ENCODE measurements at places on chromosomes 5 and 9. TPM values are rescaled to one million over a fixed set of nuclear protein-coding genes. Genes with fewer than 3 reads are reported as not detected.
A peak's percentile ranks its signal among the peaks of the same experiment; 100 is the strongest.

DNA sequence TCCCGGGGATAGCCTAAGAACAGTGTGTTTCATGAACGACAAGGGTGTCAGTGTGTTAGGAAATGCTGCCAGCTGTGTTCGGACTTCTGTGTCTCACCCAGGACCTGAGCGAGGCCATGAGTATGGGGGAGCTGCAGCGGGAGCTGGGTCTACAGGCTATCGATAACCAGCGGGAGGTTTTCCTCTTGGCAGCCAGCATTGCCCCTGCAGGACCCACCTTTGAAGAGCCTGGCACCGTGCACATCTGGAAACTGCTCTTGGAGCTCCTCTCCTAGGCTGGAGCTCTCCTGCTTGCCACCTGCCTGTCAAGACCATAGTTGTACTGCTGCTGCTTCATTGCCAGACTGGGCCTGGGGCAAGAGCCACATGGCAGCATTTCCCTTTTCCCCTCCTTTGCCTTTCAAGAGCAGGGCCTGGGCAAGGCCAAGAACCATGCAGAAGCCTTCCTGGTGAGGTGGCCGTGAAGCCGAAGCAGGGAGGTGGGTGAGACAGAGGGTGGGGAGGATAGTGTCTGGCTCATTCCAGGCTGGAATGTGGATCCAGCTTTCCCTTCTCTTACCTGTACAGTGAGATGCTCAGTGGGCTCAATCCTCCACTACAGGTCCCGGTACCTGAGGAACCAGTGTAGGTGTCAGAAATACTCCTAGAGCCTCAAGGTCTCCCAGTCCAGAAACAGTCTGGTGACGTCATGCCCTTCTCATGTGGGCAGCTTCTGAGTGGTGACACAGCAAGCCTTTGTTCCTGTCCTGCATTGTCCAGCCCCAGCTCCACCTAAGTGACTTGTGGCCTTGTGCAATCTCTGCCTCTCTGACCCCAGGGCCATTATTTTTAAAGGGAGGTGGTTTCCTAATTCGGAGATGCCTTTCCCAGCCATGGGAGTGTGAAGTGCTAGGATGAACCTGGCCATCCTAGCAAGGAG, 6.6 kb downstream of the ARL10 start:
- H3K4me3 ChIP-seq: no peak overlapping the region
- no peaks in the 10 kb centered on the region for H3K36me3 ChIP-seq
- no peak overlapping the region for H3K27ac ChIP-seq
- H3K4me1 ChIP-seq: peaks cover 6% of the 10 kb centered on the region
- peak; percentile 42 for DNase-seq

DNA sequence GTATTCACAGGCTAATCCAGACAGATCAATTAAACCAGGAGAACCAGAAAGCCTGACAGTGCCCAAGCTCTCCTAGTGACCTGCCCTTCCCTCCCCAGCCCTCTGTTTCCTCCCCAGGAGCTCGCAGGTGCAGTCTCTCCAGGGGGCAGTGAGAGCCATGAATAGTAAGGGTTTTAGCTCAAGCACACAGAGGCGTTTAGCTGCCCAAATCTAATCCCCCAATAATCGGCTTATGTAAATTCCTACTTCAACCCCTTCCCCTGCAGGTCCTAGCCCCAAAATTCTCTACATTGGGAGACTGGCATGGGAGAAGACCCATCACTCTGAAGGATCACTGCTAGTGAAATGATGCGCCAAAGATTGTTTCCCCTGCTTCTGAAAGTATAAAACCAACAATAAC, 10.5 kb upstream of the TAL2 start:
- H3K27me3 ChIP-seq: no peaks in the 10 kb centered on the region
- no peak overlapping the region for H3K4me3 ChIP-seq
- H3K27ac ChIP-seq: no peak overlapping the region

- H3K4me1 ChIP-seq: no peaks in the 10 kb centered on the region
- no peaks in the 10 kb centered on the region for H3K27me3 ChIP-seq
- no peak for DNase-seq
- no peaks in the 10 kb centered on the region for H3K36me3 ChIP-seq
Measured at GRCh38 chr5:63774939-63775338, 187.3 kb downstream of the HTR1A start.

DNA sequence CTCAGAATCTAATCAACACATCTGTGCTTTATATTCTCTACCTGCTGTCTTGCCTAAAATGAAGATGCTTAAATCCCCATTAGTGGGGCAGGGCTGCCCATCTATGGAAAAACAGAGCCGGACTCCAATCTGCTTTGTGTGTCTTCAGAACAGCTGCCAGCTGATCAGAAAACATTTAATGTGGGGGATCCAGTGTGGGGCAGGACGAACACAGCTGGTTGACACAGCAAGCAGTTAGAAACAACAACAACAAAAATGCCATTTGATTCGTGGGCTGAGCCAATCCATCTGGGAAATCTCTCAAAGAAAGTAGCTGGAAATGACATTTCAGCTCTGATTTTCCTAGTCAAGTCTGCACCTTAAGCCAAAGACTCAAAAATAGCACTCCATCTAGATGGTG, 99.8 kb downstream of the PPP2R2B start:
- DNase-seq: no peak
- no peak overlapping the region for H3K27ac ChIP-seq
- H3K4me1 ChIP-seq: no peaks in the 10 kb centered on the region
- peaks cover 12% of the 10 kb centered on the region for H3K27me3 ChIP-seq
- no peak overlapping the region for H3K4me3 ChIP-seq

DNA sequence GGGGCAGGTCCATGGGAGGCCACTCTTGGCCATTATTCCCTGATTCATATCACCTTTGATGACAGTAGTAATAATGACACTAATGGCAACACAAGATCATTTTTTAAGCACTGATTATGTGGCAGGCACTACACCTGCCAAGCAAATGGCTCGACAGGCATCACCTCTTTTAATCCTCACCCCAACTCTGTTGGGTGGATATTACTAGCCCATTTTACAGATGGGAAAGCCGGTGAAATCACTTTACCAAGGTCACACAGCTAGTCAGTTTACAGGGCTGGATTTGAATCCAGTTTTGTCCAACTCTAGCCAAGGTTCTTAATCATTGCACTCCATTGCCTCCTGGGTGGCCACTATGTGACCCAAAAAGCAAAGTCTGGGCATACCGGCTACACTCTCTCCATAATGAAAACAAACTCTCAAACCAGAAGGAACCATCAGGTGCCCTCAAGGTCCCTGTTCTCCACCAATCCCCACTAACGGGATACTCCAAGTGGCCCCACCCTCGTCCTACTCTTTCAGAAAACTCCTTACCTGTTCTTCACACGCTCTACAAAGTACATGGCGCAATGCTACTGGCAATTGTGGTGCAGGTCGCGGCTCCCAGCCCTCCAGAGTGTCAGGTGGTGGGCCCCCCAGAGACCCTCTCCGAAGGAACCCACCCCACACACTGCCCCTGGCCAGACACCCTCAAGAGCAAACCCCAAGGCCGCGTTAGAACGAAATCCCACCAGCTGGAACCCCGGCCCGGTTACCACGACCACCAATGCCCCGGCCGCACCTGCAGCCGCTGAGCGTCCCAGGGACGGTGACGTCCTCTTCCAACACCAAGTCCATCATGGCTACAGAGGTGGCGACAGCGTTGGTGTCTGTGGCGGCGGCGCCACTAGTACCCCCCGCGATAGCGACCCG, 572 bp downstream of the CDK5RAP2 start:
- H3K27me3 ChIP-seq: no peaks in the 10 kb centered on the region
- no peaks in the 10 kb centered on the region for H3K4me1 ChIP-seq
- peak; percentile 27 for DNase-seq
- H3K36me3 ChIP-seq: peaks cover 4% of the 10 kb centered on the region
- peak overlapping the region; percentile 91 for H3K4me3 ChIP-seq

GRCh38 chr9:98700801-98701200, 7.9 kb downstream of the GABBR2 start:
- H3K27ac ChIP-seq: no peak overlapping the region
- DNase-seq: no peak
- no peaks in the 10 kb centered on the region for H3K4me1 ChIP-seq
- H3K36me3 ChIP-seq: no peaks in the 10 kb centered on the region
- H3K4me3 ChIP-seq: no peak overlapping the region

DNA sequence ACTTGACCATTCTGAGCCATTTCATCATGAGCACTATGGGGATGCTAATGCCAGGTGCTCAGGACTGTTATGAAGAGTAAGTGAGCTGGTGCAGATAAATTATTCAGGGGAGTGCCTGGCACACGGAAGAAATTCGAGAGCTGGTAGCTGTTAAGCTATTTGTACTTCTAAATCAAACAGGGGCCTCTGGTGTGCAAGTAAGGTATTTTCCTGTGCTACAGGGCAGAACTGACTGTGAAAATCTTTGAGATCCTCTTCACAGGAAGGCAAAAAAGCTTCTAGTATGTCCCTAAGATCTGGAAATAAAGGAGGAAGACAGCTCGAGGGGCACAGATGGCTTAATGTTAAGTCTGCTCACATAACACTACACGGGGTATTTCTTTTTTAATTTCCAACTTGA, 106.3 kb upstream of the SPOCK1 start:
- no peaks in the 10 kb centered on the region for H3K36me3 ChIP-seq
- H3K27ac ChIP-seq: no peak overlapping the region

DNA sequence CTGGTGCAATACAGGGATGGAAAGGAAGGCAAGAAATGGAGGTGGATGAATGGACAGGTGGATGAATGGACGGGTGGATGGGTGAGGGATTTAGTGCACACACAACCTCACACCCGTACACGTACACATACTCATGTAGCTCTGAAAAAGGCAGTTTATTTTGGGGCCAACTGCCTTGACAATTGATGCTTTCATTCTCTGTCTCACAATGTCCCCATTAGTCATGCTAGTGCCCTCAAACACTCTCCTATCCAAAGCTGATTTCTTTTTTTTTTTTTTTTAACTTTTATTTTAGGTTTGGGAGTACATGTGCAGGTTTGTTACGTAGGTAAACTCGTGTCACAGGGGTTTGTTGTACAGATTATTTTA, 495.0 kb downstream of the DMAC1 start:
- no peak for DNase-seq
- peaks cover 52% of the 10 kb centered on the region for H3K27me3 ChIP-seq
- no peak overlapping the region for H3K27ac ChIP-seq
- H3K4me3 ChIP-seq: no peak overlapping the region
- H3K36me3 ChIP-seq: no peaks in the 10 kb centered on the region
- no peaks in the 10 kb centered on the region for H3K4me1 ChIP-seq

DNA sequence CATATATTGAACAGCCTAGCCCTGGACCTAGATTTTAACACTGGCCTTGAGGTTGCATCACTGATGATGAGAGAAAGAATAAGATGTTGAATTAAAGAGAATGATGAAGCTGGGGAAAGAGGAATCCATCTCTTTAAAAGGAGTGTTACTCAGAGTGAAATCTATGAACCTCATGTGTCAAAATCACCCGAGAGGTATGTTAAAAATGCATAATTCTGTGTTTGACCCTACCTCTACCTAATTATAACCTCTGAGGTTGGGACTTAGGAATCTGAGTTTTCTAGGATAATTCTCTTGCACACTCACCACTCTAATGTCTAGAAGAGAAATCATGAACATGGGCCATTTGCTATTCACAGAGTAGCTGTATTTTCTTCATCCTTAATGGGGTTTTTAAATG, 479.4 kb downstream of the ENC1 start:
- no peak for DNase-seq
- H3K27me3 ChIP-seq: no peaks in the 10 kb centered on the region
- H3K27ac ChIP-seq: no peak overlapping the region
- H3K4me3 ChIP-seq: no peak overlapping the region
- no peaks in the 10 kb centered on the region for H3K4me1 ChIP-seq

- no peaks in the 10 kb centered on the region for H3K36me3 ChIP-seq
- H3K4me3 ChIP-seq: no peak overlapping the region
- no peaks in the 10 kb centered on the region for H3K4me1 ChIP-seq
Measured at GRCh38 chr5:116453988-116454411, 120.6 kb downstream of the SEMA6A start.

DNA sequence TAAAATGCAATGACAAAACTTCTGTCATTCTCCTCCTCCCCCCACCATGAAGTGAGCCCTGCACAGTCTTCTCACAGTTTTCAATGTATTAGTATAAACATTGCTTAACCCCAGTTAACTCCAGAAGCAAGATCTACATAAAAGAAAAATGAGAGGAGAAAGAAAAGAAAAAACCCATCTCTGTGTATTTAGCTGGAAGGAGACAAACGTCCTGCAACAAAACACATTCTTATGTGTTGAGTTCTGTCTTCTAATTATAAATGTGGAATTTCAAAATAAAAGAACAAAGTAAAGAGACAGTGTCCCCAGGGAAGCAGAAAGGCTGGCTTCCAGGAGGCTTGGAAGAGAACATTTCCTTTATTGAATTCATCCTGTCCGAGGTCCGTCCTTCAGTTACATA, 491.9 kb upstream of the TUSC1 start:
- no peaks in the 10 kb centered on the region for H3K36me3 ChIP-seq
- no peak overlapping the region for H3K27ac ChIP-seq
- DNase-seq: no peak
- no peaks in the 10 kb centered on the region for H3K4me1 ChIP-seq
- no peaks in the 10 kb centered on the region for H3K27me3 ChIP-seq

- no peaks in the 10 kb centered on the region for H3K27me3 ChIP-seq
- no peak overlapping the region for H3K27ac ChIP-seq
- no peaks in the 10 kb centered on the region for H3K4me1 ChIP-seq
- H3K36me3 ChIP-seq: no peaks in the 10 kb centered on the region
- H3K4me3 ChIP-seq: no peak overlapping the region
Measured at GRCh38 chr5:173697931-173698579, 81.6 kb upstream of the BOD1 start.

DNA sequence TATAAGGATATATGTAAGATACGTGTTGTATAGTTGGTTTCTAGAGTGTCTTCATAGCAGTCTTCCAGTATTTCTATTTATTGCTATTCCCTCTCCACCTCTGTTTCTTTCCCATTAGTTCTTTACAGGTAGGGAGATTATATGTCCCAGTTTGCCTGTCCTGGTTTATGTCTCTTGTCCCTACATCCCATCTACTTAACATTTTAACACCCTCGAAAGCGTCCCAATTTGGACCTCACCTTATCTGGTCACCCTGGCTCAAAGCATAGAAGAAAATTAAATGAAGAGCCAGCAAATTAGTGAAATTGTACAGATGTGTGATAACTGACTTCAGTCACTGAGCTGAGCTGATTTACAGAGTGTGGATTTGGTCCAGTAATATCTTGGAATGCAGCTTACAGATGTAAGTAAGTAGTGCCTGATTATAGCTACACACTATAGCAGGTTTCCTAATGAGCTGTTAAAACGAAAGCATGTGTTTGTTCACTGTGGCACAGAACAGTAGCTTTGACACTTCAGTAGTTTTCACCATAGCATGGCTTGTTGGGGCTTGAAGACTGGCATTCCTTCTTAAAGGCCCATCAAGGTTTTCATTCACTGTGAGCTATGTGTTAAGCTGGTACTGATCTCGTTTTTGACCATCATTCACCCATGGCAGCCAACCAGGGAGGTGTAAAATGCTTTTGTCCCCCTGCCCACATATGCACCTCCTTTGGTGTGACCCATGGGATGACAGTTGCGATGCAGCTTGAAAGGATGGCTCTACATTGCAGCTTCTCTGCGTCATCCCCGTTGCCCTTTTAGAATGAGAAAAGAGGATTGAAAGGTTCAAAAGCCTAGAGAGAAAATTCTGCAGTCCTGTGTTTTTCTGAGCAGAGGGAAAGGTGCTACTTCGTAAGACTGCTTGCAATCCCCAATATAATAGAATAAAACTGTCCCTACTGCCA, 192.1 kb upstream of the DMRT1 start:
- H3K27me3 ChIP-seq: no peaks in the 10 kb centered on the region
- peaks cover 15% of the 10 kb centered on the region for H3K36me3 ChIP-seq
- H3K27ac ChIP-seq: peak overlapping the region; percentile 29

OR1Q1 gene
- not detected for total RNA-seq

SPATA31D4 gene
- not detected for total RNA-seq

APC gene
- 24.9 TPM for total RNA-seq

ENHO gene
- not detected for total RNA-seq

CEL gene
- total RNA-seq: 1.9 TPM

CCDC180 gene
- total RNA-seq: 5.1 TPM

ACOT12 gene
- not detected for total RNA-seq

TNC gene
- total RNA-seq: 49.8 TPM

Measured in MCF 10A (cell line).